ENCODE measurements at places on chromosomes 1 and 21. TPM values are rescaled to one million over a fixed set of nuclear protein-coding genes. Genes with fewer than 3 reads are reported as not detected.

DNA sequence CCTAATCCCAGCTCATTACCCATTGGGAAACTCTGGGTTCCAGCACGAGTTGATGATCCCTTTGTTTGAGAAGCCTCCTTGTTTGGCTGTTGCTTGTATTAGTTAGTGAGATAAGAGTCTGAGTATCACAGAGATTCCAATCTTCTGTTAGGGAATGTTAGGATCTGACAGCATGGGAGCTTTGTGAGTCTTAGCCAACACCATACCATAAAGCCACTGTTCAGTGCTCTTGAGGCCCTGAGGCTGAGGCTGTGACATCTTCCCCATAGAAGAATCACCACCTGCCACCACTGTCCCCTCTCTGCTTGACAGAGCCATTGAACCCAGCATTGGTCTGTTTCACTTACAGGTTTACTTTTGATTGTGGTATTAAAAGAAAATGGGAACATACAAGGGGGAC is 29.3 kb upstream of the NFASC start:
- no peak for DNase-seq

DNA sequence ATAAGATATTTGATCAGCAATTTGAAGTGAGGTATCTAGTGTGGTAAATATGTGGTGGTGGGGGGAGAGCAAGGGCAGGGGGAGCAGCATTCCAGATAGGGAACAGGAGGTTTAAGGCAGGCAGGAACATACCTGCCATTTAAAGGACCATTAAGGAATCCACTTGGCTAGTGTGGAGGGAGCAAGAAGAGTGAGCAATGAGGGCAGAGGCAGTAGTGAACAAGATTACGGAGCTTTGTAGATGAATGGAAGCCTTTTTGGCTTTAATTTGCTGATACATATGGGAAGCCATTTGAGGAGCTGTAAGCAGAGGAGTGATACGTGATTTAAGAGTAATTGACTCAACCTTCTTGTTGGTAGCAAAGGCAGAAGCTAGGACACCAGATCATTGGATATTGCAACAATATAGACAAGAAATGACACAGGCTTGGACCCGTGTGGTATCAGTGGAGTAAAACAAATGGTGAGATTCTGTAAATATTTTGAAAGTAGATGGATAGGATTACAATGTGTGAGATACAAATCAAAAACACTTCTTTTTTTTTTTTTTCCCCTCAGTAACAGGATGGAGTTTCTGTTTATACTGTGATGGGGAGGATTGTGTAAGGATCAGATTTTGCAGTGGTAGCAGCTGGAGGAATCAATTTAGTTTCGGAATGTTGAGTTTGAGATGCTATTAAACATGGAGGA is 73.8 kb upstream of the B3GALT2 start:
- DNase-seq: no peak

DNA sequence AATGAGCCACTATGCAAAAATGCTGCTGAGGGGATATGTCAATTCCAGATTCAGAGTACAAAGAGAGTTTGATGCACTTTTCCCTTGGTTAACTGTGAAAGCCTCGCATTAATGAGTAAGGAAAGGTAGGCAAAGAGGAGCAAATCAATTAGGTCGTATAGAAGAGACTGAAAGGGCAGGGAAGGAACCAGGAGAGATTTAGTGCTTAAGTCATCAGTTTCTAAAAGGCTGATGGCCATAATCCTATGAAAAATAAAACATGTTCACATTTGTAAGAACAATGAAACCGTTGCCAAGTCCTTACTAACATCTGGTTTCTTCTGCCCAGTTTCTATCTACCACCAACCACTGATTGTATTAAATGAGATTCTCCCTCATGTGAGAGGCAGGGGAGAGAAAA is 118.4 kb upstream of the PALMD start:
- DNase-seq: no peak

DNA sequence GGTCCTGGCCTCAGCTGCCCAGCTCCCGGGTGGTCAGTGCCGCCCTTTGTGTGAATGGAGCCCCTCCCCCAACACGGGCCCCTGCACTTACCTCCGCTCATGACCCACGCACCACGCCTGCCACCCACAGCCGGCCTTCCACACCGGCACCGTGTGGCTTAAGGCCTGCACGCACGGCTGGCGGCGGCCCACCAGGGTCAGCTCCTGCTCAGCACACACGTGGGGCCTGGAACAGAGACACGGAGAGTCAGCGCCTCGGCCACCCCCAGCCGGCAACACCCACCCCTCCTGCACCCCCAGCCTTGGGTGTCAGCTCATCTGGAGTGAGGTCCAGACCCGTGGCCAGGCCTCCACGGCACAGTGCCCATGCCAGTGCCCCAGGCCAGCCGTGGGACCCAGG is 8.9 kb downstream of the MEGF6 start:
- peak; percentile 81 for DNase-seq

The SNX7 gene
- total RNA-seq: 21.8 TPM

The CCDC27 gene
- total RNA-seq: not detected

The RIPK4 gene
- 17.4 TPM for total RNA-seq

The TCEA3 gene
- 141 TPM for total RNA-seq

DNA sequence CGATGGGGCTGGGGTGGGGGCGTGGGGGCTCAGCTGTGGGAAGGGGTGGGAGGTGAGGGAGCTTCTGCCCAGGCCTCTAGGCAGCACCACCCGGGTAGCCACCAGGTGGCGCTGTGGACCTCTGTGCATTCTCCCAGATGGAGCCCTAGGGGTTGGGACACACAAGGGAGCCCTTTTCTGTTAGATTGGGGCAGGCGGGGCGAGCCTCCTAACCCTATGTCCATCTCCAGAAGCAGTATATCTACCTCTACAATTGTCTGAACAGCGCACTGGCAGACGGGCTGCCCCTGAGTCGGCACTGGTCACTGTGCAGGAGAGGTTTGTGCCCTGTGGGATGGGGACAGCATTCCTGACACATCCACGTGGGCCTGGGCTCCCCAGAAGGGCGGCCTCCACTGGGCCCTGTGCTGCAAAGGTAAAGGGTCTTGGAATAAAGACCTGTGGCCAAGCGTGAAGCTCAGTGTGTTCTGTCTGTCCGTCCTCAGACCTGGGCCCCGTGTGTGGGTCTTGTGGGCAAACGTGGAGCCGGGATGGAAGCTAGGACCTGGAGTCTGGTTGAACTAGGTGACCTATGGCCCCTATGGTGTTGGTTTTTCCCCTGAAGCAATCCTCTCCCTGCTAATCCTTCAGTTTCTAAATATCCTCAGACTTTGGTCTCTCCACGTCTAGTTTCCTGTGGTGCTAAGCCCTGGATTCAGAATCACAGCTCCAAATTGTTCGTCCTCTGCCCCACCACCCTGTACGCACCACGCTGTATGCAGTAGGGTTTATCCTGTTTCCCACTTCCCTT is 4.4 kb upstream of the LGR6 start:
- DNase-seq: peak; percentile 76

The AXDND1 gene
- total RNA-seq: 0.61 TPM

The KRTAP13-2 gene
- total RNA-seq: not detected

DNA sequence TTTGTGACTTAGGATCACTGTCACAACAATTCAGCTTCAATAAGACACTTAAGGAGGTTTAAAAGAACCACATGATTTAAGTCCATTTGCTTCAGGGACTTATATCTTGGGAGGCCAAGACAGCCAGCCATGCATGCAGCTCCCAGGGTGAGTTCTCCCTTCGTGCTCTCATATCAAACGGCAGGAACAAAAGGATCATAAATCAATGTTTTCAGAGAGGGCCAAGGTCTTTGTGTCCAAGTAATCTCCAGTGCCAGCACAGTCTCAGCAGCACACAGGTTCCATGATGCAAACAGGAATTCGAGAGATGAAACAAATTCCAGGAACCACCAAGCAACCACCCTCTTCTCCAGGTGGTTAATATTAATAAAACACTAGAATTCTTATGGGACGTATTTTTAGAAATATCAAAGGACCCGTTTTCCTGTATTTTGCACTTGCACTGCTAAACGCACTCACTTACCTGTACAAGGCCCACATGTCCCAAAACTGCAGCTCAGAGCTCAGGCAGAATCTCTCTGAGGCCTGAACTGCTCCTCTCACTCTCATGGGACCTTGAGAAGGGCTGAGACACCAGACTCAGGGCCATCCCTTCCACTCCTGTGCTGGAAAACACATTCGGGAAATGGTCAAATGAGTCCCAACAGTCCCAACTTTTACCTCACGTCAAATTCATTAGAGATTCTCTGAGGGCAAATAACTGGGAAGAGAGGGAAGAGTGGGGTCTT is 100.0 kb upstream of the RAB4A start:
- no peak for DNase-seq

GRCh38 chr1:1981142-1981500 is 22.5 kb downstream of the CFAP74 start:
- no peak for DNase-seq

GRCh38 chr1:22615886-22616285 is 20.5 kb upstream of the C1QA start:
- no peak for DNase-seq

DNA sequence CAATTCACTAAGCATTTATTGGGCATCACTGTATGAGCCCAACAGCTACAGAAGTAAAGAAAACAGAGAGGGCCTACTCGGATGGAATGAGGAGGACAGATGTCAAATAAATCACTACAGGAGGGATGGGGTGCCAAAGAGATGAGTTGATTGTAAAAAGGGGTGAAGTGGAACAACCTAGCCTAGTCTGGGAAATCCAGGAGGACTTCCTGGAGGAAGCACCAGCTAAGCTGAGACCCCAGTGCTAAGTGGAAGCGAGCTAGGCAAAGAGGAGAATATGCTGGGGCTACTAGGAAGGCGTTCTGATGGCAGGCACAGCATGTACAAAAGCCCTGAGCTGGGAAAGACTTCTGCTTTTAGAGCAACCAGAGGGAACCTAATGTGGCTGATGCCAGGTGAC is 42.1 kb downstream of the TAS1R2 start:
- no peak for DNase-seq

GRCh38 chr21:24046829-24047443 is 1560.3 kb downstream of the MRPL39 start:
- no peak for DNase-seq

DNA sequence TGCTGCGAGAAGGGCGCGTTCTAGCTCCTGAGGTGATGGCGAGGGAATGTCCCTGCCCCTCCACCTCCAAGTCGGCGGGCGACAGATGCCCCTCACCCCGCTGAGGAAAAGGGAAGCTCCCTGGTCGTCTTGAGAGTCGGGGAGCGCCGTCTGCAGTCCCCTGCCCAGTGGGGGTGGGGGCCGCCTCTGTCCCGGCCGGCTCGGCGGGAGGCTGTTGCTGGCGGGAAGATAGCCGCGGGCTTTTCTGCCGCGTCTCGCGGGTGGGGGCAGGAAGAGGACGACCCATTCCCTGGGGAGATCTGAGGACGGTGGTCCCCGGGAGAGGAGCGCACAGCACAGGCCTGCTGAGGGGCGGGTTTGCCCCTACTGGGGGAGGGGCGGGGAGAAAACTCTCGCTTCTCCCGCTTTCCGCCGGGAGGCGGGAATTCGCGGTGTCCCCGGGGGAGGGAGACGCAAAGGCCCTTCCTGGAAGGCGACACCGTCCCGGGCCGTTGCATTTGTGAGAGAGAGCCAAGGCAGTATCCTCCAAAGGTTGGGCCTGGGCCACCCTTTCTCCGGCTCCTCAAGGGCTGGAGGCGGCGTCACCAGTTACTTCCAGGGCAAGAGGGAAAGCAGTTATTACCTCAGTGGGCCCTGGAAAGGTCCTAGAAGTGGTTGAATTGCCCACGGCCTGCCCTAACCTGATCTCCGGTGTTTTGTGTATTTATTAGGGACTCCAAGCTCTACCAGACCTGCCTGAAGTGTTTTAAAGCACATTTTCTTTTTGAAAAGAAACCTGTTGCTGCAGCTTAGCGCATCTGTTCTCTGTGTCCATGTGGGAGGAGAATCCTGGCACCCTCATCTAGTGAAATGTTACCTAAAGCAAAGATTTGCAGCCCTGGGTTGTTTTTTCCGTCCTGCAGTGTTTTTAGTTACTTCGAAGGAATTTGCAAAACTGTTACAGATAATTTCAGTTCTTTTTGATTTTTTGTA is 648 bp downstream of the S100PBP start:
- DNase-seq: peak; percentile 78

DNA sequence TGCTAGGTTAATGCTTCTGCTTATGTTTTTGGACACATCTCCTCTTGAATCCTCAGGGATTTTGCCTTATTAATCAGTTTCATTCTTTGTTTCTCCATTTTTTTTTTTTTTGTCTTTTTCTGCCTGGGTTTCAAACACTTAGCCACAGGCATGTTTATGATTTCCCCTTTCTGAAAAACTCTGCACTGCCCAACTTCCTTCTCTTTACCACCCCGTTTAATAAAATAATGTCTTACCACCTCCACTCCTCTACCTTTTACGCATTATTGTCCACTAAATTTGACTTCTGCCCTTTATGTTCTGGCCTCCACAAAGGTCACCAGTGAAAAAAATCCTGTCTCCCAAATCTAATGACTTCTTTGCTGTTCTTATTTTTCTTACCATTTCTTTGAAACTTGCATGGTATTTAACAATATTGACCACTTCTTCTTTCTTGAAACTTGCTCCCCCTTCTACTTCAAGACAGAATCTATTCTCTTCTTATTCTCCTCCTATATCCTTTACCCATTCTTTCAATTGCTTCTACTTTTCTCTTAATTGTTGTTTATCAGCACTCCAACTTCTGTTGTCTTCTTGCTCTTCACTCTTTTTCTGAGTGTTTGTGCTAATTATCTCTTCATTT is 150.3 kb downstream of the TNFSF18 start:
- no peak for DNase-seq

The SYCP1 gene
- not detected for total RNA-seq

- no peak for DNase-seq
Observed at GRCh38 chr1:117501281-117501680, 104.6 kb upstream of the TENT5C start.

GRCh38 chr1:202355944-202356553 is 7.5 kb downstream of the PPP1R12B start:
- no peak for DNase-seq

GRCh38 chr1:38728585-38728908 is 131.0 kb downstream of the RRAGC start:
- DNase-seq: no peak

The CD1E gene
- not detected for total RNA-seq

- DNase-seq: no peak
Observed at GRCh38 chr1:30895382-30895943, 13.1 kb downstream of the SDC3 start.

The PLA2G4A gene
- 7.6 TPM for total RNA-seq

DNA sequence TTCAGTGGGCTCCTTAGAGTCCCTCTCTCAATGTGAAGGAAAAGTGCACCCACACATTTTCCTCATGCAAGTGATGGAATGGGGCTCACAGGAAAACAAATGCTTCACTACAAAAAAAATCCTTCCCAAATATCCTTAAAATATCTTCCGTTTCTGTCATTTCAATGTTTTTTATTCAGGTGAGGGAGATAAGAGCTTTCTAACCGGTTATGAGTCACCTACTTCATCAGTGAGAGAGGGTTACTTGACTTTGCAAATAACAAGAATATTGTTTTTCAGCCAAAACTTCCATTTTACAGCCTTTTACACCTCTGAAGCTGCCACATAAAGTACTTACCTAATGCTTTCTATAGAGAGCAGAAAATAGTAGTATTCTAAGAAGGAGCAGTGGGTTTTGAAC is 98.3 kb upstream of the CD55 start:
- DNase-seq: no peak

GRCh38 chr1:149940427-149940826 is 3.7 kb upstream of the MTMR11 start:
- no peak for DNase-seq

- no peak for DNase-seq
Observed at GRCh38 chr1:110846861-110847260, 26.1 kb upstream of the CD53 start.

The CCDC185 gene
- total RNA-seq: not detected

The CCDC24 gene
- 10.0 TPM for total RNA-seq

GRCh38 chr1:27656157-27656893 is 15.7 kb downstream of the IFI6 start:
- DNase-seq: no peak

The ENSA gene
- 141 TPM for total RNA-seq

The HAO2 gene
- total RNA-seq: not detected

- DNase-seq: no peak
Observed at GRCh38 chr21:19899645-19900044, 1098.6 kb upstream of the NCAM2 start.

All from upper lobe of left lung (tissue), 6 donors.